Stimulated activated CD4-positive, alpha-beta T cell treated with anti-CD3 and anti-CD28 coated beads, Interleukin-15, amount 100 ng/mL, for 1 hour (primary cell): ENCODE measurements at places on chromosomes 7 and 10.

DNA sequence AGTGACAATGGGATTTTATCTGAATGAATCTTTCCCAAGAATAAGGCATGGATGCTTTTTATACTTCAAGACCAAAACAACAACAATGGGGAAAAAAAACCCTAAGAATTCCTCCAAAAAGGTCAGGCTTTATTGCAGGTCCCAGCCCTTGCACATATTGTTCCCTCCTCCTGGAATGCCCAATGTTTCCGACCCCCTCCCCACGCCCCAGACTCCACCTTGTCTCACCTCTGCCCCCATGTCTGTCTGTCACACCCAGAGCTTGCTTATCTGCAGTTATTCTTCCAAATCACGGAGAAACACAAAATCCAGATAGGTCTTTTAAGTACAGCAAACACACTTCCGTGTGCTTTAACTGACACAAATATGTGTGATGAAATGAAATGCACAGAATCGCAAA, 43.5 kb downstream of the ELMO1 start:
- no peak for DNase-seq

GRCh38 chr10:119131512-119132240, 27.8 kb downstream of the DENND10 start:
- no peak for DNase-seq

DNA sequence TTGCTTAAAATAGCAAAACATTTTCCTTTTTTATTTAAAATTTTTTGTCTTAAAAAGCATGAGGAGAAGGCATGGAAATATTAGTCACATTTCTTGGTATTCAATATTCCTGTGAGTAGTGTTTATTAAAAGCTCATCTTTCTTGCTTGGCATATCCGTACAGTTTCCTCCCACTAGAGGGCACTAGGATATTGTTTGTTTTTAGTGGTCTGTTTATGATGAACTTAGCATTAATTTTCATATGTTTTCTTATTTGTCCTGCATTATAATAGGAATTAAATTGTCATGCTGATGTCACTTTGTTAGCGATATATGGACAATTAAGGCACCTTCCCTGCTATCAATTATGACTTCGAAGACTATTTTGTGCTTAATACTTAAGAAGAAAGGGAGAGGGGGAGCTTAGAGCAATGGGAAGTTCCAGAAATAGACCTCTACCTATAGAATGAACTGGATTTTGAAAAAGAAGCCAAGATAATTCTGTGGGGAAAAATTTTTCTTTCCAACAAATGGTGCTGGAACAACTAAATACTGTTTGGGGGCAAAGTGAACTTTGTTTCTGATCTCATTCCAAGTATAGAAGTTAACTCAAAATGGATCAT, 91.0 kb upstream of the STRIP2 start:
- DNase-seq: no peak

DNA sequence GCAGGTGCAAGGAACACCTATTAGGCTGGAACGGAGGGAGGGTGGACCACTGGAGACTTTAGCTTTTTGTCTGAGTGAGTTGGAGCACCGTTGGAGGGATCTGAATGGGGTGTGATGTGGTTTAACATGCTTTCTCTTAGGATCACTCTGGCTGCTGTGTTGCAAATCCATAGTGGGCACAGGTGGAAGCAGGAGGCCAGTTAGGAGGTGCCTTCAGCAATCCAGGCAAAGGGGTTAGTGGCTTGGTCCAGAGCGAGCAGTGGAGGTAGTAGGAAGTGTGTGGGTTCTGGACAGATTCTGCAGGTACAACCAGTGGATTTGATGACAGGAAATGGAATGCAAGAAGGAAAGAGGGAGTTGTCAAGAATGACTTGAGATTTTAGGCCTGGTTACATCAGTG, 95.0 kb downstream of the MMRN2 start:
- no peak for DNase-seq

DNA sequence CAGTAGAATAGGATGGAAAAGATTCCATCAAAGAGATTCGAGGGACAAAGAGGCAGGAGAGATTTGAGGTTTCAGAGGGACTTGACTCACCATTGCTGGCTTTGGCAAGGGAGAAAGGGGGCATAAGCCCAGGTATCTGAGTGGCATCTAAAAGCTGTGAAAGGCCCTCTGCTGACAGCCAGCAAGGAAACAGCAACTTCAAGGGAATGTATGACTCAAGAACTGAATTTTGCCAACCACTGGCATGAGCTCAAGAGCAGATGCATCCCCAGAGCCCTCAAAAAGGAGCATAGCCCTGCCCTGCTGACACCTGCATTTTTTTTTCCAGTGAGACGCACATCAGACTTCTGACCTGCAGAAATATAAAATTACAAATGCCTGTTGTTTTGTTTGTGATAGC, 19.6 kb upstream of the ADAM12 start:
- DNase-seq: no peak

- DNase-seq: no peak
These were observed 20.5 kb upstream of the CEP41 start for GRCh38 chr7:130461272-130461671.

GRCh38 chr10:97596101-97597082, 6.9 kb downstream of the C10orf62 start:
- no peak for DNase-seq

DNA sequence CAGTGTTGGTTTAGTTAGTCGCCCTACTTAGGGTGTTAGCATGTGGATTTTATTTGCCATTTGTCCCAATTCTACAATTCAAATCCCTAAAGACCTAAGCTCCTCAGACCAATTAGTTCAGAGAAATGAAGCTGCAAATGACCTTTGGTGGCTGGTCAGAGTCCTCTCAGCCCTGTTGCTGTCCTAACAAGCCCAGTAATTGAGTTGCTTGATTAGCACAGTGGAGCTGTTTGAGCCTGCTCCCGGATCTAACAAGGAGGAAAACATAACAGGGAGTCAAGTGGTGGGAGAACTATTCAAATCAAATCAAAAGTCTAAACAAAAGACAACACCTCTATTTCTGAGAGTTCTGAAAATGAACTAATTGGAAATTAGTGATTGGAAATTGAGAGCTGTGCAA, 22.1 kb downstream of the ZDHHC6 start:
- DNase-seq: no peak

GRCh38 chr7:149713731-149714068, 59.7 kb downstream of the ZNF467 start:
- DNase-seq: no peak

DNA sequence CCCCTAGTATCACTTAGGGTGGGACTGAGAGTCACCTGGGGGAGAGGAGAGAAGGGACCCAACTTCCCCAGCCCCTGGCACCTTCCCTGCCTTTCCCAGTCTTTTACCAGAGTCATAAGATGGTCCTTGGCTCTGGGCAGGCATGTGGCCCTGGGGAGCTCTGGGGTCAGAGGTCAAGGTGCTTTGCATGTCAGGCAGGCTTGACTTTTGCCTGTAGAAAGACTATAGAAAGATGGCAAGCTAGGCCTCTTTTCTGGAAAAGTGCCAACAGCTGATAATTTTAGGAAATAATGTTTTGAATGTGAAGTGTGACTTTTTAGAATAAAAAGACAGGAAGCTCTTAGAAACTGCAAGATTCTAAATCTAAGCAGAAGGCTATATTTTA, 67.5 kb downstream of the MKI67 start:
- DNase-seq: no peak

DNA sequence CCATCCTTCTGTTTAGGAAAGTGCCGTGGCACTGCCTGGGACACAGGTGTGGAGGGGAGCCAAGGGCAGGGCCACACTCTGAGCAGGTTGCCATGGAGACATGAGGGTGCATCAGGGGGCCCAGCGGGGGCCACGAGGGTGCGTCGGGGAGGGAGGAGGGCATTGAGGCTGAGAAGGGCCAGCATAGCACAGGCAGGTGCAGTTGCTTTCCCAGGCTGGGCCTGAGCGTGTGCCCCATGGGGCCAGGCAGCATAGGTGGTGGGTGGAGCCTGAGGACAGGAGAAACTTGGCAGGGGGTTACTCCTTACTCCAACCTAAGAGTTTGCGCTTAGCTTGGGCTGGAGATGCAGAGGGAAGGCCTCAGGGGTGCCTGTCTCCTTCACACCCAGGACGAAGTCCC, 15.2 kb downstream of the YKT6 start:
- DNase-seq: no peak

DNA sequence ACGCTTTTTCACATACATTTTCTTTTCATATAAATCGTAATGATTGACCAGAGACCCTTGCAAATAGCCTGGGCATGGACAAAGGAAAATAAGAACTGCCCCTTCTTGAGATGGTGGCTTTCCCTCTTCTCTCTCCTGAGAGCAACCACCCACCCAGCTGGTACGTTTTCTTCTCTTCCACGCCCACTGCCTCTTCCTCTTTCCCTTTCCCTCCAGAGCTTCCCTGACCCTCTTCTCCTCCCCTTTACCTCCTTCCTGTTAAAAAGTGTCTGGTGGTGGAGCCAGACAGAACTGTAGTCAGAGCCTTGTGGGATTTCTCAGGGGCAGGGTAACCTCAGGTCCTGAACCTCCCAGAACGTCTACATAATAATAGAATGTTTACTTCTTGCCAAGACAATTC, 23.2 kb downstream of the GPR141 start:
- no peak for DNase-seq

DNA sequence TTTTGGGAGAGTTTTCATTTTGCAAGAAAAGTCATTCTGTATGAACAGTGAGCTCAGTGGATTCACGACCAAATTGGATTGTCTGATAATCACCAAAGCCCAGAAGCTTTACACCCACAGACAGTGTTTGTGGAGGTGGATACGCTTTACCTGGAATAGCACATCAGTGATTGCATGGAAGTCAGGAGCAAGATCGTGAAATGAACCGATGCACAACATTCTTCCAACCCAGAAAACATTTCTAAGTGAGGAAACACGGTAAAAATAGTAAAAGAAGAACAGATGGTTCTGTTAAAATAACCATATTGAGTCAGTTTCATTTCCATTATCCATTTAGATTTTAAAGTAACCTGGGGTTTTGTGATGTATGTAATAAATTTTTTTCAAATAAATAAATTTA, 478.2 kb upstream of the PFKP start:
- DNase-seq: no peak

- DNase-seq: no peak
These were observed 5.3 kb downstream of the COL1A2 start for GRCh38 chr7:94400022-94400421.

DNA sequence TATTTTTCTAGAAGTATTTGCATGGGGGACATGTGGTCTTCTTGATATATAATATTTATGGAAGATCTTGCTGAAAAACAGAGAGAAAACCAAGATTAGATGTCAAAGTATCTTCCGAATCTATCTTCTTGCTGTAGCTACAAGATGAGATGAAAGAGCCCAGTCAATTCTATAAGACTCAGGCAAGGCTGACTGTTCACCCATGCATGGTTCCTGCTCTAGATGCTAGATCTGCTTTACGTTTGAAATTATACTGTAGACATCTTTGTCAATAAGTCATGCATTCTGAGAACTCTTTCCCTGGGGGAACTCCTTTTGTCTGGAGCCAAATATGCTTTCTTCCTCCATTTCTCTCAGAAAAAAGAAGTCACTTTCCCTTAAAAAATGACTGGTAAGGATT, 1292.0 kb downstream of the XPNPEP1 start:
- no peak for DNase-seq

- no peak for DNase-seq
These were observed 315.3 kb downstream of the OTUD1 start for GRCh38 chr10:23754179-23754578.

DNA sequence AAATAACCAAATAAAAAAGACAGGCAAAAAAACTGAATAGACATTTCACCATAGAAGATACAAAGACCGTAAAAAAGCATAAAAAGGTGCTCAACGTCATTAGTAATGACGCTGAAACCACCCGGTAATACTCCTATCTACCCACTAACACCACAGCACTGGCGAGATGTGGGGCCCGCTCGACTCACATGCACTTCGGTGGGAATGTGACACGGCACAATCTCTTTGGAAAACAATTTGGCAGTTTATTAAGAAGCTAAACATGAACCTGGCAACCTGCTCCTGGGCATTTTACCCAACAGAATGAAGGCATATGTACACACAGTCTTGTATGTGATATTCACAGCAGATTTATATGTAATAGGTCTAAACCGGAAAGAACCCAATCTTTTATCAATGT, 42.8 kb upstream of the NCAPG2 start:
- no peak for DNase-seq

- DNase-seq: no peak
These were observed 526.6 kb upstream of the GHITM start for GRCh38 chr10:83612746-83613145.

- DNase-seq: no peak
These were observed 7.1 kb downstream of the HECW1 start for GRCh38 chr7:43119371-43120075.

DNA sequence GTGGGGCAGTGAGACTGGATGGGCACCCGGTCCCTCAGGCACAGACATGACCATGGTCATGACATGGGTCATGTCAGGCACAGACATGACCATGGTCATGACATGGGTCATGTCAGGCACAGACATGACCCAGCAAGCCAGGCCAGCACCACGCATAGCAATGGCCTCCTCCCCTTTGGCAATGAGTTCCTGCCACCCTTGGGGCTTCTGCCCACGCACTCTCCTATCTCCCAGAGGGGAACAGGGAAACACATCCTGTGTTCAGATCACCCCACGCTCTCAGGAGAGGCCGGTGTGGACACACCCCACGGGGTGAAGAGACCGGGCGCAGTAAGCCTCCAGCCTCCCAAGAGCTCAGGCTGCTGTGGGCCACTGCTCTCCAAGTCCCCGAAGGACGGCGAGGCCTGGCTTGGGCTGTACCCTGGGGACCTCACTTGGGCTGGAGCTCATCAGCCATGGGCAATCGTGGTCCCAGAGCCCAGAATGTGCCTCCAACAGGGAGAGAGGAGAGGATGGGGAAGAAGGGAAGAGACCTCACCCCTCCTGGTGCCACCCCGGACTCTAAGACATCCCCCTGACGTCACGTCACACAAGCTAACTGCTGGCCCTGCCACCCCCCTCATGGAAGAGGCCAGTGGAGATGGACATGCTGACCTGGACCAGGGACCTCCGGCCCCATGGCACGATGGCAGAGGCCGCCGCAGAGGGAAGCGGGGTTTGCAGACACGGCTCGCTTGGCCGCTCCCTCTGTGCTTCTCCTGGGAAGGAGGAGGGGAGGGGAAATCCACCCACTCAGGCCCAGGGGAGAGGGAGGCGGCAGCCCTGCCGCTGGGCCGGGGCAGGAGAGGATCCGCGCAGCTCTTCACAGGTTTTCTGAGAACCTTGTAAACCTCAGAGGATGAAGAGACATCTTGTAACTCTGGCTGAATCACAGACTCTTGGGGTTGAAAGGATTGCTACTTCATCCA, 269.6 kb downstream of the ELFN1 start:
- DNase-seq: peak; percentile 13
